ENCODE measurements at places on chromosomes 5 and 9. TPM values are rescaled to one million over a fixed set of nuclear protein-coding genes. Genes with fewer than 3 reads are reported as not detected.

DNA sequence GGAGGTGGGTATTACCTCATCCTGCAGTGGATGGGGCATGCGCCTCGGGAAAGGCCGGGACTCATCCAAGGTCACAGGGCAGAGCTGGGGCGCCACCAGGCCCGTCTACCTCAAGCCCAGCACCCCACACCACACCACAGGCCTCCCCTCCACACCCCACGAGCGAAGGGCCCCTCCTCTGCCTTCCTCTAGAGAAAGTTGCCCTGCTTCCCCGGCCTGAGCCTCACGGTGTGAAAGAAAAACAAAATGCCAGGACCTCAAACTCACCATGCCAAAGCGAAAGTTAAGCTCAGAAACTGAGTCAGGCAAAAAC, 161.1 kb downstream of the COL23A1 start:
- no peaks in the 10 kb centered on the region for H3K27me3 ChIP-seq
- no peak overlapping the region for H3K4me3 ChIP-seq
- H3K4me1 ChIP-seq, result no peaks in the 10 kb centered on the region
- no peak for DNase-seq
- H3K36me3 ChIP-seq, result no peaks in the 10 kb centered on the region

DNA sequence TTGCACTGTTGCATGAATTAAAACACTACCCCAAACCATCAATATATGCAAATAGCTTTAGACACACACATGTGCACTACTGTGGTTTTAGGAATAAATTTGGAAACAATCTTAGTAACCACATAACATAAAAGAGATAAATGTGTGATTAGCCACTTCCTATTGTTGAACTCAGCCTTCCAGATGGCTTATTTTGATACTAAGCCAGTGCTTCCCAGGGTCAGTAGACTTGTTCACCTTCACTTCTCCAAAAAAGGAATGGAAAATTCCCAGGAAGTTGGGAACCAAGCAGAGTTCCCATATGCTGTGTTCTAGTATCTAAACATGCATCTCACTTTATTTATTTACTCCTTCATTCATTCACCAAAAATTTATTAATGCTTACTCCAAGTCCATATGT, 47.8 kb downstream of the SVEP1 start:
- H3K36me3 ChIP-seq, result no peaks in the 10 kb centered on the region
- no peaks in the 10 kb centered on the region for H3K27me3 ChIP-seq
- no peak overlapping the region for H3K4me3 ChIP-seq
- no peak for DNase-seq

DNA sequence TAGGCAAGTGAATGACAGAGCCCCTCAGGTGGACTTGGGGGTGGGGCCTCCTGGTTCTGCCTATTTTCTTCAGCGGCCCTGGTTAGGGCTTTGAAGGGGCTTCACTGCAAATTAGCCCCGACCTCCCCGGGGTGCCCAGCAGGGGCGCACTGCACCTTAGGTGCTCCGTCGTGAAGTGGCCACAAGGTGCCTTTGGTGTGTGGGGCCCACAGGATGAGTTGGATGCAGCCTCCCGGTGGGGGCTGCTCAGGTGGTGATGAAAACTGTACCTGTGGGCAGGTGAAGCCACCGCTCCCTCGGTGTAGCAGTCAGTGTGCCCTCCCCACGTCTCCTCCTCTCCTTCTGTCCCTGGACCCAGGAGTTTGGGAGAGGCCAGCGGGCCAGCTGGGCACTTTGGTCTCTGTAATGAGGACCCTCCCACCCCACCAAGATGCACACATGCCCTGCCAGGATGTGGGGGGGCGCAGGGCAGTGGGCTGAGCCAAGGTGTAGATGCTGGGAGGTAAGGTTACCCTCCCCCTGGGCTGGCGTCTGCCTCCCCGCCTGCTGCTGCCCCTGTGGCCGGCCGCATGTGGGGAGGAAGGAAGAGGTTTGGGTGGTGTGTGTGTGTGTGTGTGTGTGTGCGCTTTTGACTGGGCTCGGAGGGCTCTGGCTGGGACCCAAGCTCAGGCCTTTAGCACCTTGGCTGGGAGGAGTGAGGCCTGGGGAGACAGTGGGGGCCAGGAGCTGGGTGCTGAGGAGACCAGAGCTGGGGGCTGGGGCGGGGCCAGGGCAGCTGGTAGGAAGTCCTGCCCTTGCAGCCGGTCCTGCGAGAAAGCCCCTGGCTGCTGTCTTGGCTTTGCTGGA, 55.6 kb downstream of the RXRA start:
- no peak for DNase-seq
- H3K36me3 ChIP-seq, result no peaks in the 10 kb centered on the region
- H3K27ac ChIP-seq, result no peak overlapping the region
- no peaks in the 10 kb centered on the region for H3K27me3 ChIP-seq
- H3K4me1 ChIP-seq, result peaks cover 47% of the 10 kb centered on the region

DNA sequence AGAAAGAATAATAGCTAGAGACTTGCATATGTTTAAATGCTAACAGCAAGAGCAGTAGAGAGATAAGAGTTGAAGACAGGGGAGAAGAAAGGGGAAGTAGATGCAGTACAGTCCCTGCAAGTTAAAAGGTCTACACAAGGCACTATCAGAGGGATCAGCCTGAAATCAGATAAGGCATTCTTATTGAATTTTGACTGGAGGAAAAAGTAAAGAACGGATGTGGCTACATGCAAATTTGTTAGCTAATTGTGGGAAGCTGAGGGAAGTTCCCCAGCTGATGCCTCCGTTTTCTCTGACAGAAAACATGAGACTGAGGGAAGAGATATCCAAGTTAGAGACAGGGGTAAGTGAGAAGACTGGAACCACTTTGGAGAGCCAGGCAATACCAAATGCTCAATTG, 12.9 kb upstream of the RHOBTB3 start:
- no peaks in the 10 kb centered on the region for H3K36me3 ChIP-seq
- no peaks in the 10 kb centered on the region for H3K27me3 ChIP-seq
- DNase-seq, result no peak
- no peak overlapping the region for H3K27ac ChIP-seq

Gene ADAMTSL2
- total RNA-seq, result 2.8 TPM

DNA sequence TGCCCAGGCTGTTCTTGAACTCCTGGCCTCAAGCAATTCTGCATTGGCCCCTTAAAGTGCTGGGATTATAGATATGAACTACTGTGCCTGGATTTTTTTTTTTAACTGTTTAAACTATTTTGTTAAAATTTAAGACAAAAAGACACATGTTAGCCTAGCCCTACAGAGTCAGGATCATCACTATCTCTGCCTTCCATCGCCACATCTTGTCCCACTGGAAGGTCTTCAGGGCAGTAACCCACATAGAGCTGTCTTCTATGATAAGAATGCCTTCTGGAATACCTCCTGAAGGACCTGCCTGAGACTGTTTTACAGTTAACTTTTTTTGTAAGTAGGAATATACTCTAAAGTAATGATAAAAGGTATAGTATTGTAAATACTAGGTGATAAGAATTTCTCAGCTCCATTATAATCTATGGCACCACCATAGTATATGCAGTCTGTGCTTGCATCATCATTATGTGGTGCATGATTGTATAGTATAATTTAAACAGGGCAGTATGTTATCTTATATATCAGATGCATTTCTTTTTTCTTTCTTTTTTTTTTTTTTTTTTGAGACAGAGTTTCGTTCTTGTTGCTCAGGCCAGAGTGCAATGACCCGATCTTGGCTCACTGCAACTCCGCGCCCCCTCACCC, 52.7 kb downstream of the DENND4C start:
- peaks cover 5% of the 10 kb centered on the region for H3K36me3 ChIP-seq
- H3K27ac ChIP-seq, result no peak overlapping the region
- peaks cover 16% of the 10 kb centered on the region for H3K4me1 ChIP-seq
- H3K27me3 ChIP-seq, result no peaks in the 10 kb centered on the region
- H3K4me3 ChIP-seq, result no peak overlapping the region
- DNase-seq, result no peak

DNA sequence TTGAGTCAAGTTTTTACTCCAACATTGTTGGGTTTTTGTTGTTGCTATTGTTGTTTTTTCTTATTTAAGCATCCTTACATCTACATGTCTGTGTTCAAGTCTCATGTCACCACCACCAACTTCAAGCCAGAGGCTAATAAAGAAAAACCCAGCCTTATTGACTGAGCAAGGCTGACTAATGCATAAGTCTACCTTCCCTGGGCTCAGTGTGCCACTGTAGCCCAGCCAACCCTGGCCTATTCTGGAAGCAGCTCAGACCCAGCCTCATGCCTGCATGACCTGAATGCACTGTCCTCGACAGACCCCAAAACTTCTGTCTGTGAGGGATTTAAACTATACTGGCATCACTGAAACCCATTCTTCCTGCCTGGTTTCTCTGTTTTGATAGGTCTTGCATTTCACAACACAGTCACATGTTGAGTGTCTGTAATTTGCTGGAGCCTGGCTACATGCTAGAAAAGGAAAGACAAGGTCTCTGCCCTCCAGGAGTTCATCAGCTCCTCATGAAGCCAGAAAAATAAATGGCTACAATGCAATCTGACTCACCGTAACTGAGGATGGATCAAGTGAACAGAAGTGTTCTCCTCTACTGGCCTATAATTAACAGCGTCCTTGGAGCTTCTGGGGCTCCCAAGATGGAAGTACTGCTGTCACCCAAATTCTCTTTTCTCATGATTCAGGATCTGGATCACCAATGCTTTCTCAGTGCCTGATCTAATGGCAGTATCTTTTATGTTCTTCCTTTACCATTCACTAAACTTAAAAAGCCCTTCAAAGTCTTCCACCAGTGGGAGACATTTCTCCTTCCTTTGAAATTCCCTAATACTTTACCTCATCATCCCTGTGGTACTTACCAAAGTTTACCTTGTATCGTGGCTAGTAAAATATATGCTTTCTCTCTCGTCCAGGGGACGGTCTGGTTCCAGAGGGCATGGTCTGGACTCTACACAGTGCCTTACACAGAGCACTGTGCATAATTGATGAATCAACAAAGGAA, 103.9 kb upstream of the IFNE start:
- no peaks in the 10 kb centered on the region for H3K4me1 ChIP-seq
- H3K27me3 ChIP-seq, result no peaks in the 10 kb centered on the region
- no peaks in the 10 kb centered on the region for H3K36me3 ChIP-seq
- no peak overlapping the region for H3K27ac ChIP-seq

All from thoracic aorta (tissue), 2 donors.